ENCODE measurements at places on chromosomes 2 and 18.

GRCh38 chr2:9422321-9423099, 818 bp downstream of the ITGB1BP1 start:
- no peaks in the 10 kb centered on the region for H3K27me3 ChIP-seq
- DNase-seq, result no peak
- H3K4me1 ChIP-seq, result peaks cover 19% of the 10 kb centered on the region
- H3K27ac ChIP-seq, result peak overlapping the region; percentile 69

DNA sequence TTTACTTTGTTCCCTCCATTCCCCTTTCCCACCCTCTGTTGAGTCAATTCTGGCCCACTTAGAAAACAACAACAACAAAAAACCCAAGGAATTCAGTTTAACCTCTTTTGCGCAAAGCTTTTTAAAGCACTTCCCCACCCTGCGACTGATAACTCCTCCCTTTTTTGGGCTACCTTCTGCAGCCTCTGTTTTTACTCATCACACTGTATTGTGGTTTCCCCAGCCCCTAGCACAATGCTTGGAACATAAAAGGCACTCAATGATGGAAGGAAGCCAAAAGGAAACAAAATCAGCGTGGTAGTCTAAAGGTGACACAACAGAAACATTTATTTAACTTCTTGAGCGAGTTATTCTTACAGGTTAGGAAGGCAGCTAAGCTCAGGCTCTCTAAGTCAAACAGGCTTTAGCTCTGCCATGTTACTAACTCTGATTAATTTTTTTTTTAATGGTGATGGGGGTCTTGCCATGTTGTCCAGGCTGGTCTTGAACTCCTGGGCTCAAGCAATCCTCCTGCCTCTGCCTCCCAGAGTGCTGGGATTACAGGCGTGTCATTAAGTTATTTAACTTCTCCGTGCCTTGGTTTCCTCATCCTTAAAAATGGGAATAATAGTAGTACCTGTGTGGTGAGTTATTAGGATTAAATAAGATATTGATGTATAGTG, 1.3 kb downstream of the CEP68 start:
- peak overlapping the region; percentile 76 for H3K27ac ChIP-seq
- H3K27me3 ChIP-seq, result no peaks in the 10 kb centered on the region
- peak overlapping the region; percentile 88 for H3K4me3 ChIP-seq
- DNase-seq, result no peak

DNA sequence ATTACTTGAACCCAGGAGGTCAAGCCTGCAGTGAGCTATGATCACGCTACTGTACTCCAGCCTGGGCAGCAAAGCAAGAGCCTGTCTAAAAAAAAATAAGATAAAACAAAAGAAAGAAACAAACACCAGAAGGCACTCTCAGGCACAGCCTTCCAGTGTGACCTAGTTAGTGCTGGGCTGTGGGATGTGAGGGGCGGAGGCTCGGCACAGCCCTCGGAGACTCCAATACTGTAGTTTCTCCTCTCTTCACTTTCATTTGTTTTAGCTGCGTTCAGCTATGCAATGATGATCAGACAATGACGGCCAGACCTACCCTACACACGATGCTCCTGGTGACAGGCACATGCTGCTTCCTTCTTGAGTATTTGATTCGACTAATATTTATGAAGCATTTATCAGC, 127.7 kb downstream of the SOCS6 start:
- no peak overlapping the region for H3K27ac ChIP-seq
- H3K4me1 ChIP-seq, result no peaks in the 10 kb centered on the region
- H3K36me3 ChIP-seq, result no peaks in the 10 kb centered on the region
- H3K4me3 ChIP-seq, result no peak overlapping the region
- no peak for DNase-seq
- H3K27me3 ChIP-seq, result no peaks in the 10 kb centered on the region

DNA sequence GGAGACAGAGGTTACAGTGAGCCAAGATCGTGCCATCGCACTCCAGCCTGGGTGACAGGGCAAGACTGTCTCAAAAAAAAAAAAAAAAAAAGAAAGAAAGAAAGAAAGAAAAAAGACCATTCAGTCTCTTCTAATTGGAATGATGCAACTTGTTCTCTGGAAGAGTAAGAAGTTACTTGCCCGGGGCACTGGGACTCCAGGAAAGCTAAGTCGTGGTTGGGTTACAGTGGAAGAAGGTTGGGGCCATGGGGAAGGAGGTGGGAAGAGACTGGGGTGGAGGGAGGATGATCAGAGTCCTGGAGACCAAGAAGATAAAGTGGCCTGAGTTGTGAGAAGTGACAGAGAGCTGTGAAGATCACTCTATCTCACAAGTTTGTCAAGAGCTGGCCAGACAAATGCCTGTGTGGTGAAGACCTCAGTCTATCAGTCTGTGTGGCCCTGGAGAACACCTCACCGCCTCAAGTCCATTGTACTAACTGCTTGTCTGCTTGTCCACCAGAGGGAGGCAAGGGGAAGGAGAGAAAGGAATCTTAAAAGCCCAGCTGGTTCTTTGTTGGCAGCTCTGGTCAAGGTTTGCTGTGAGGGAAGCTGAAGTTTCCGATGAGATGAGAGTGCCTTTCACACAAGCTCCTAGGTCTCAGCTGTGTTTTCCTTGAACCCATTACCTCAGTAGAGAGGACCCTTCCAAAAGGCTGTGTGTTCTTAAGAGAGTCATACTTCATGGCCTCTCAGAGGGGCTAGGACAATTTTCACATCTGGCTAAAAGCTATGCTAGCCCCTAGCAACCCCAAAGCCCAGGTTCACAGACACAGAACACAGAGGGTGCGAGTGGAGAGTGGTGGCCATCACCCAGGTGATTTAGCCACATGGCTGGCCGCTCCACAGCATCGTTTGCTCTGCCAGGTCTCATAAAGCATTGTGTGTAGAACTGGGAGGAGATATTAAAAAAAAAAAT, 72.0 kb upstream of the TMEM178A start:
- no peak overlapping the region for H3K4me3 ChIP-seq
- DNase-seq, result no peak
- no peaks in the 10 kb centered on the region for H3K36me3 ChIP-seq

- no peak for DNase-seq
- H3K27me3 ChIP-seq, result no peaks in the 10 kb centered on the region
- H3K4me3 ChIP-seq, result no peak overlapping the region
- H3K27ac ChIP-seq, result no peak overlapping the region
- H3K36me3 ChIP-seq, result no peaks in the 10 kb centered on the region
These were observed 145.8 kb downstream of the ZFP36L2 start for GRCh38 chr2:43080571-43081021.

All from neural crest cell (in vitro differentiated cells).